ENCODE measurements at places on chromosomes 5 and 9. TPM values are rescaled to one million over a fixed set of nuclear protein-coding genes. Genes with fewer than 3 reads are reported as not detected.

The SPATA31A3 gene
- total RNA-seq, result not detected

The SKP1 gene
- total RNA-seq, result 428 TPM

The STC2 gene
- total RNA-seq, result 1,426 TPM

The CCDC192 gene
- not detected for total RNA-seq

The ANXA2R gene
- 1.7 TPM for total RNA-seq

The CDH9 gene
- total RNA-seq, result not detected

The ZDHHC11B gene
- not detected for total RNA-seq

Data from LHCN-M2 (cell line).